MG63 (cell line): ENCODE measurements at places on chromosomes 7 and 10. TPM values are rescaled to one million over a fixed set of nuclear protein-coding genes. Genes with fewer than 3 reads are reported as not detected.

- no peak for DNase-seq
These were observed 650.7 kb downstream of the INHBA start for GRCh38 chr7:41052201-41052600.

- no peak for DNase-seq
These were observed 24.5 kb upstream of the CUBN start for GRCh38 chr10:17154116-17154515.

DNA sequence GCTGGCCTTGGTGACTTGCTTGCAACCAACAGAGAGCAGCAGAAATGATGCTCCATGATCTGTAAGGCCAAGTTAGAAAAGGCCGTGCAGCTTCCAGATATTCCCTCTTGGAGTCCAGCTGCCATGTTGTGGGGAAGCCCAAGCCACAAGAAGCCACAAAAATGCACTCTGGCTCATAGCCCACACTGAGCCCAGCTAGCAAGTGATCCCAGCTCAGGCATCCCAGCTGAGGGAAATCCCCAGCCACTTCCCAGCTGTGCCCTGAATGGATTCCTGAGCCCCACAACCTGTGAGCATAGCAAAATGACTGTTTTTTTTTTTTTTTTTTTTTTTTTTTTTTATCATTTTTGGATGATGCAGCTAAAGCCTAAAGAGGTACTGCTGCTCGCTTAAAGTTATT, 11.1 kb upstream of the SDK1 start:
- DNase-seq: peak; percentile 16

DNA sequence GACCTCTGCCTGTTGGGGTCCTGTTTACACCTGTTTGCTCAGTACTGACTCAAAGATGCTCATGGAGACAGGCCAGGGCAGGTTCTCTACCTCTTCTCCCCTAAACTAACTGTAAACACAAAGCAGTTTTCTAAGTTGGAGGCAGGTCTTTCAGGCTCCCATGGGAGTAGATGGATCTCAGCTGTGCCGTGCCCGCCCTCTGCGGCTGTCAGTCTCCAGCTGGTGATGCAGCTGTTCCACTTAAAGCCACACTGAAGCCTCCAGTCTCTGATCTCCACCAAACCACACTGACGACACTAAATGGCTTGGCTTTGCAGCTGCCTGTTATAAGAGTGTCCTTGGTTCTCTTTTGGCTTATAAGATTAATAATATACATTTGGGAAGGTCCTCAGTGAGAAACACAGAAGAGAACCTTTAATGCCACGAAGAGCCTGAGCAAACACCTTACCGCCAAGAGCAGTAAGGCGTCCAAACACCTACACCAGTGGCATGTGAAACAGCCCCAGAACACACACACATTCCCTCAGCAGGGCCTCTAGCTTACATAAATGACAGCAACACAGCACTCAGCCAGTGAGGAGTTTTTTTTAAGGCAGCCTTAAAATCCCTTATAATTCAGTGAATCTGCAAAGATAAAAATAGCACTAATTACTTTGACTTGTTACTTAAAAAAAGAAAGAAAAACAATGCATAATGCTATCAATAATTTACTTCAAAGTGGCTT, 60.4 kb upstream of the KCNIP2 start:
- no peak for DNase-seq

DNA sequence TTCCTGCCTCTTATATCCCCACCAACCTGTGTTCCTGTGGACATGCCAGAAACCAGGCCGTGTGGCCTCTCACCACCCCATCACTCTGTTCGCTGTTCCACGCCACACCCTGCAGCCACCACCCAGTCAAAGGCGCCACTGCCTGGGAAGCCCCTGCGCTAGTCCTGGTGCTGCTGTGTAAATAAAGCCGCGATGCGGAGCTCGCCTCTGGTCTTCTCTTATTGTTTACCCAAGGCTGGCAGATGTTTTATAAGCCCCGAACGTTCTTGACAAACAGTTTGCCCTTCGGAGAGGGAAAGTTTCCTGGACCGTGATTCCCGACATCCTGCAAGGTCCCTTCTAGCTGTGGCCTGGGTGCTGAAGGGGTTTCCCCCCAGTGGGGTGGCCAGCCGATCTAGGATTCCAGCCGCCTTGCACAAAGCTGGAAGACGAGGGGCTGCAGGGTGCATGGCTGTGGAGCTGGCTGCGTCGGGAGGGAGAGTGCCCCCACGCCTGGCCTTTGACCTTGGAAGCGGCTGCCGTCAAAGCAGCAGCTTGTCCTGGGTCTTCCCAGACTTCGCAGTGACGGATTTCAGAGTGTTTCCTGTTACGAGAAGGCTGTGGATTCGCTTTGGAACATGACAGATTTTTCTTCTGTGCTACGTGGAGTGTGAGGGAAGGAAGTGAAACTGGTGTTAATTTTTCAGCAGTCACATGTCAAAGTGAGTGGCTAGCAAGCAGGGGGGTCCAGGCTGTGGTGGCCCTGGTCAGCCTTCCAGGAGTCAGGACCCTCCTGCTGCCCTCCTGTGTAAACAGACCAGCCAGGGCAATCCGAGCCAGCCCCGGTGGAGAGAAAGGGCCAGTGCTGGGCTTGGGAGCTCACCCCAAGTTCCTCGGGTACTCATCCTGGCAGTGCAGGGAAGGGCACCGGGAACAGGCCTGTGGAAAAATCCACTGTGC, 61.6 kb downstream of the LHPP start:
- no peak for DNase-seq

- no peak for DNase-seq
These were observed 52.2 kb downstream of the FIGNL1 start for GRCh38 chr7:50397971-50398324.

GRCh38 chr7:77399816-77400215, 16.3 kb downstream of the GSAP start:
- DNase-seq: no peak

DNA sequence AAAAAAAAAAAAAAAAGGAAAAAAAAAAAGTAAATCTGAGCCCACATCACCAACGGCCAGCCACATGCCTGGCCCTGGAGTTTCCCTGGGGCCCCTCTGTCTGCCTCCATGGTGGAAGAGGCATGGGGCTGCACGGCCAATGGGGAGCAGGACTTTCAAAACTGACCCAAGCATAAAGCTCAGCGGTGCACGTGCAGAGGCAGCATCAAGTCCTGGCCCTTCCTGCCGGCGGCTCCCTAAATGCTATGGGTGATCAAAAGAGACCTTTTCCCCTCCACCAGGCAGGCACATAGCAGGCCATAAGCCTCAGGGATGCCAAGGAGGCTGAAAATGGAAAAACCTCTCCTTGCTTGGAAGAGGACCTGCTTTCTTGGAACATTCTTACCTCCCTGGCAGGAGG, 94.3 kb downstream of the OAT start:
- no peak for DNase-seq

- DNase-seq: no peak
These were observed 15.2 kb upstream of the ELFN1 start for GRCh38 chr7:1654738-1655475.

DNA sequence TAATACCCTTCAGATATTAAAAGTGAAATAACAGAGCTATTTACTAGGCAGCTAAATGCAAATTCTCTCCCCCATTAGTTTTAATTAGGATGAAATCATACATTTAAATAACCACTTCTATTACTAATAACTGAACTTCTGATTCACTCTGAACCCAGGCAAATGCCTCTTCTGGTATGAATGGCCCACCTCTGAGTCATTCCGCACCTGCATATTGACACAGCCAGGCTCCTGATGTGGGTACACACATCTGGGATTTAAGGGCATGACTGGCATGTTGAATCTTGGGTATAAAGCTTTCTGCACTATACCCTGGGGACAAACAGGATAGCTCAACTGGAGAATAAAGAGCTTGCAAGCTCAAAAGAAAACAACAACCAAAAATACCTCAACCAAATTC, 140.9 kb downstream of the AUTS2 start:
- DNase-seq: no peak

GRCh38 chr7:77944183-77945182, 145.9 kb downstream of the PHTF2 start:
- DNase-seq: no peak

- no peak for DNase-seq
These were observed 86.3 kb upstream of the MKLN1 start for GRCh38 chr7:131241386-131241785.

DNA sequence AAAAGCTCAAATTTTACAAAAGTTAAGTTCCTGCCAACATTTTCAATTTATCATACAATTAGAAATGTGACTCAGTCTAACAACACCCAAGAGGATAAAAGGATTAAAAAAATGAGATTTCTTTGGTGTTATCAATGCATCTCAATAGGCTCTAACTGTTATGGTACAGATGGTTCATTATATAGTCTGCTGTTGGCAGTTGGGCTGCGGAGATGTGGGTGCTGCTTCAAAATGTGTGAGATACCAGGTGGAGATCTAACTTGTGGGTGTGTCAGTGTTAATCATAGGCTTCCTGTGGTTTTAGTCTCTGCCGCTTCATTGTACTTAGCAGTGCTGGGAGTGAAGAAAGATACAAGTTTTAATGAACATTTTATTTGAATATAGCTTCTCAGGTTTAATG, 231.2 kb downstream of the EXOC4 start:
- no peak for DNase-seq

GRCh38 chr7:82443547-82444219, at the start of gene CACNA2D1:
Gene CACNA2D1, minus strand, starts transcription at chr7:82443777.
- peak; percentile 81 for DNase-seq

DNA sequence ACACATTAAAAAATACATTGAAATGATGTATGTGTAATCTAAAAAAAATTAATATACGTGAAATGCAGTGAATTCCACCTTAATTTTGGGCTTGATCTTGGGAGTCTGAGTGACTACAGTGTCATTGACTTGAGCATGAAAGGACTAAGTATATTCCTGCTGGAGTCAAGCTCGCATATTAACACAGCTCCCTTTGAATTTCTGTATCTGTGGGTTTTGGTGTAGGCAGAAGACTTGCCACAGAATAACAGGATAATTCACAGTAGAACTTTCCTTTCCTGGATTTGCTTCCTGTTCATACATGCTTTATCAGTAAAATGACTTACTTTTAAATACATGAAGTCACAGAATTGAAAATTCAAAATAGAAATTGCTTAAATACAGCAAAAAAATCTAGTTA, 55.3 kb downstream of the PPP1R9A start:
- DNase-seq: no peak

DNA sequence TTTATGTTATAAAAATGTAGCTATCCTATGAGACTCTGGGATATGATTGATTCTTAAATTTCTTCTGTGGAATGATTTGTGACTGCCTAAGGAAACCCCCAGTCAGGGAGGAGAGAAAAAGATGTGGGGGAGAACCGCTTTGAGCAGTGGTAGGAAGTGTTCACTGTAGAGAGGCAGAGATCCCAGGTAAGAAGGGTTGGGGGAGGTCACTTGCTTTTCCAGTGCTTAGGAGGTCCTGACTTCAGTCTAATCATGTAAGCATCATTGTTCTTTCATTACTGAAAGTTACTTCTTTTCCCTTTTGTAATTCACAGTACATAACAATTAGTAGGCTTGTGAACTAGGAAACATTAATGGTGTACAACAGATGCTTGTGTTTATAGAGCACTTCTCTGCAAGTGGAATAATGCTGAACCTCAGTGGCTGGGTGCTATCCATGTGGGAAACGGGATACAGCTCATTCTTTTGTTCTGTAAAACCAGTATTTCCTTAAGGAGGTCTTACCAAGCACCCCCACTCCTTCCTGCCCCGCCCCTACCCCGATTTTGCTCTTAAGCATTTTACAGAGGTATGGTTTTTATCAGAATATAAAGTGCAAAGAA, 165.4 kb downstream of the ST7 start:
- DNase-seq: no peak

DNA sequence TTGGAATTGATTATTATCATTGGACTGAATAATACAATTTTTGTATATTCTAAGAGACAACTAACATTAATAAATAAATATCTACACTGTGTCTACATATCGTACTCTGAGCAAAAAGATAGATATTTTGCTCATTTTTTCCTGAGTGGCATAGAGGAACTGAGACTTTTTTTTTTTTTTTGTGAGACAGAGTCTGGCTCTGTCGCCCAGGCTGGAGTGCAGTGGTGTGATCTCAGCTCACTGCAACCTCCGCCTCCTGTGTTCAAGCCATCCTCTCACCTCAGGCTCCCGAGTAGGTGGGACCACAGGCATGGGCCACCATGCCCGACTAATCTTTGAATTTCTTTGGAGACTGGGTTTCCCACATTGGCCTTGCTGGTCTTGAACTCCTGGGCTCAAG, 14.0 kb downstream of the KMT2E start:
- DNase-seq: no peak

- DNase-seq: no peak
These were observed 227.8 kb upstream of the INHBA start for GRCh38 chr7:41930538-41931262.

DNA sequence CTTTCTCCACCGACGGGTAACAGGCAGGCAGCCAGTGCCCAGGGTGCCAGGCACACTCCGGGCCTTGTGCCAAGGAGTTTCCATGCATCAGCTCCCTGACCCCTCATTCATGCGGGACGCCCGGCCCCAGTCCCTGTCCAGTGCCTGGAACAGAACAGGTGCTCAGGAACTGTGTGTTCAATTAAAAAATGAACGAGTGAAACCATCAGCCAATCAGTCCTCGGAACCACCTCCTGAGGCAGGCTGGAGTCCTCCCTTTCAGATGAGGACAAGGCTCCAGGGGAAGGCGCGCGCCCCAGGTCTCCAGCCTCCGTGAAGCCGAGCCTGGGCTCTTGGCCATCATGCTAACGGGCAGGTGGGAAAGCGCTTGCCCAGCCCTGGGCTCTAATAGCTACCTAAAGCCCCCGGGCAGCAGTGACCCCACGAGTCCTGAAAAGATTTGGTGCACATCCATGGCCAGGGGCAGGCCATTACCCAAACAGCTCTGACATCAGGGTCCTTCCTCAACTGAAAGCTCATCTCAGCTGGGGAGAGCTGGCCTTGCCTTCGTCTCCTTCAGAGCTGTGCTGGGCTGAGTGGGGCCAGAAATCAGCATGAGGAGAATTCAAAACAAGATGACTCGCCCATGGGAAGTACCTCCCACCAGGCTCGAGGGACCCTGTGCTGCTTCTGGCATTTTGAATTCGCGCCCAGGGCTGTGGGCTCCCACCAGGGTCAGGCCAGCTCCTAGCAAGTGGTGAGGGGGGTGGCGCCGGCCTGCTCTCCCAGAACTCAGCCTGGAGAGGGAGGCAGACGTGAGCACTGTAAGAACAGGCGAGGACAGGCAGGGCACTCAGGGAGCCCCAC, 200.5 kb downstream of the MAD1L1 start:
- peak; percentile 22 for DNase-seq

DNA sequence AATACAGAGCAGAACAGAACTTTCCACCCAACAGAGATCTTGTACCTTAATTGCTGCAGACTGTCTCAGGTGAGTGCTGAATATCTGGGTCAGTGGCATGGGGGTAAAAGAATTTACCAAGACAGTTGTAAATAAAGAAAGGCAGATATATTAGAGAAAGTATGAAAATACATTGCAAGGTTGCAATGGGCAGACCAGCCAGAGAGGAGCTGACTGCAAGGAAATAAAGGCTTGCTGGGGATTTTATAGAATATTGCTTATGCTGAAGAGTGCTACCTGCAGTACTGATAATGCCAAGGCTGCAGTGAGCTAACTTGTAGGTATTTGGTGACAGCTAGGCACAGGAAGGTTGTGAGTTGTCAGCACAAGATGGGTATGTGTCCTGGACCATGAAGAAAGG, 171.0 kb upstream of the TRIM24 start:
- no peak for DNase-seq

- no peak for DNase-seq
These were observed 6.1 kb downstream of the CCAR1 start for GRCh38 chr10:68727146-68727545.

Gene ZNF655
- total RNA-seq: 23.1 and 36.7 TPM in 2 replicates

Gene RNF32
- 1.8 and 5.2 TPM in 2 replicates for total RNA-seq

Gene SAMD9L
- 3.8 and 28.8 TPM in 2 replicates for total RNA-seq

Gene PKD1L1
- total RNA-seq: 0.13 and 0.79 TPM in 2 replicates

Gene CALD1
- total RNA-seq: 53.1 and 68.3 TPM in 2 replicates

Gene SH2B2
- total RNA-seq: 0.40 and 1.3 TPM in 2 replicates

Gene DNAJC12
- total RNA-seq: 0.69 TPM in 1 of 2 replicates, not detected in the other

Gene STEAP4
- total RNA-seq: not detected in 2 replicates

Gene PNLIP
- not detected in 2 replicates for total RNA-seq

Gene SLC13A4
- 0.05 TPM in 1 of 2 replicates, not detected in the other for total RNA-seq

Gene CDH23
- 0.07 TPM in 1 of 2 replicates, not detected in the other for total RNA-seq
